ENCODE measurements at places on chromosomes 13 and 19.
A peak's percentile ranks its signal among the peaks of the same experiment; 100 is the strongest.

- no peak for DNase-seq
Measured at GRCh38 chr13:43800828-43801227, 14.1 kb upstream of the ENOX1 start.

GRCh38 chr13:106182404-106182803 is 353.1 kb downstream of the EFNB2 start:
- DNase-seq: no peak

- no peak for DNase-seq
Measured at GRCh38 chr13:25762795-25763377, 288.9 kb downstream of the SHISA2 start.

GRCh38 chr19:54096617-54097106 is 3.9 kb downstream of the OSCAR start:
- no peak for DNase-seq

DNA sequence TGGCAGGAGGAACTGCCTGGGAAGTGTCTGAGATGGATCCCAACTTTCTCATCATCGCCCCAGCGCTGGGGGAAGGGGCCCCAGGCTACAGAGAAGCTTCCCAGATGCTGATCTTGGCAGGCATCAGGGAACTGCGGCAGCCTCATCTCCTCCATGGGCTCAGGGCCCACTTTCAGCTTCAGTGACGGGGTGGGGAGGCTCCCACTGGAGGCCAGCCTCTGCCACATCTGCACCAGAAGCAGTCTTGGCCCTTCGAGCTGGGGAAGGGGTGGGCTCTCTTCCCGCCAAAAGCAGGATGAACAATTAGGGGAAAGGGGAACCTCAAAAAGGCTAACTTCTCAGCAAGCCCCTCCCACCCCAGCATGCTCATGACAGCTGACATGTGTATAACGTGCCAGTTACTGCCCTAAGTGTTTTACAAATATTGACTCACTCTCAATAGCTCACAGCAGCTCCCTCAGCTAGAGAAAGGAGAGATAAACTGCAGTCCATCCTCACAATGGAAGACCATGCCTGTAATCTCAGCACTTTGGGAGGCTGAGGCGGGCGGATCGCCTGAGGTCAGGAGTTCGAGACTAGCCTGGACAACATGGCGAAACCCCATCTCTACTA is 7.1 kb upstream of the S1PR2 start:
- DNase-seq: no peak

GRCh38 chr13:31764556-31764955 is 25.2 kb downstream of the RXFP2 start:
- no peak for DNase-seq

- no peak for DNase-seq
Measured at GRCh38 chr19:46759817-46760333, 13.6 kb upstream of the STRN4 start.

DNA sequence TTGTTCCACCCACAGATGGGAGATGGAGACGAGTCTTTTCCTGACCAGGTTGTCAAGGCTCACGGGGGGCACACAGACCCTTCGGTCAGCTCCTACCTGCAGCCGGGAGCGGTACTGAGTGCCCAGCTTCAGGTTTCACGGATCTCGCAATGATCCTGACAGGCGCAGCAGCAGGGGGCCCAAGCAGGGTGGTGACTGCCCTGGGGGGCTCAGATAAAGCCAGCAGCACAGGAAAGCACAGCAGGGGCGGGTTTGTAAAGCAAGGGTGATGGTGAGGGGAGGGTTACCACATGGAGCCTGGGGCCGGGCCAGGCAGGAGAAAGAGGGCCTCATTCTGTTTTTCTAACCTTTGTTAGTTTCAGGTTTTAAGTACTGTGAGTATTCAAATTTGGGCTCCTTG is 41.7 kb upstream of the ATP11A start:
- DNase-seq: no peak

DNA sequence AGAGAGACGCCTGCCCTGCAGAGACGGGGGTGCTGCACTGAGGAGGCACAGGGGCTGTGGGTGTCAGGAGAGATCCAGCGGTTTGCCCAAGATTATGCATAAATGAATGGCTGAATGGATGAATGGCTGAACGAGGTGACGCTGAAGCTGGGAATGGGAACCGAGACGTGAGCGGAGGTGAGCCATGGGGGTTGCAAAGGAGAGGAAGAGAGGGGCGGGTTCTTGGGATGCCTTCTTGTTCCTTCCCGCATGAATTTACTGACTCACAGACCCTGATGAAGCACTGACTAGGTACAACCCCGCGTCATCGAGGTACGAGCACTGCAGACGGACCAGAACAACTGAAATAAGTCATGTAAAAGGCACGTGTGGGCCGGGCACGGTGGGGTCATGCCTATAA is 16.7 kb downstream of the DCAF15 start:
- no peak for DNase-seq

GRCh38 chr19:4722671-4723594 is 709 bp downstream of the DPP9 start:
- no peak for DNase-seq

GRCh38 chr13:27004326-27004725 is 167.3 kb downstream of the USP12 start:
- no peak for DNase-seq

GRCh38 chr19:19538785-19539166 is 711 bp downstream of the CILP2 start:
- DNase-seq: no peak

GRCh38 chr13:48165063-48165462 is 67.9 kb upstream of the ITM2B start:
- no peak for DNase-seq

DNA sequence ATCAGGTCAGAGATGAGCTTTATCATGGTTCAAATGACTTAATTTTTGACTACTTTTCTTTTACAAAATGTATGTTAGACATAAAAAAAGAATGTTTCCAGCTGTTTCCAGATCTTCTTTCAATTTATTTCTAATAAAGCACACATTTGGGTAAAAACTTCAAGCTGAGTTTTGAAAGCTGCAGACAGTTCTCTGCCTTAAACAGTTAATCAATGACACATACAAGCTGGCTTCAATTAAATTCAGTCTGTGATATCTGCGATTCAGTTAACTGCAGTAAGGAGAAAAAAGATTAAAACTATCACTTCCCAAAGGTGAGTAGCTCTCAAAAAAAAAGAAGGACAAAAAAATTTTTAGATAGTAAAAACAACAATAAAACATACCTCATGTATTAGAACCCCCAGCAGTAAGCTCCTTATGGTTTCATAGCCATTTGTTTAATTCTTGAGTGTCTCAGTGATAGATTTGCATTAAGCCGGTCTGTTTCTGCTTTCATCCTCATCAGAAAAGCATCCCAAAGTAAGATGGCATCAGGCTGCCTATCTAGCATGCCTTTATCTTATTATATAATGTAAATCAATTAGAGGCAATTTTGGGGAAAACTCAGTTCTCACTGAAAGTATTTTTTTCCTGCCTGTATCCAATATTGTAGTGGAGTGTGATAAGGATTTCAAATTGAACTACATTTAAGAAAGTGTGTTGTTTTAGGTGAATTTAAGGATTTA is 81.8 kb upstream of the STARD13 start:
- DNase-seq: no peak

GRCh38 chr13:25821776-25822175 is 230.0 kb downstream of the SHISA2 start:
- no peak for DNase-seq

- no peak for DNase-seq
Measured at GRCh38 chr13:24911133-24911908, 147.4 kb downstream of the RNF17 start.

DNA sequence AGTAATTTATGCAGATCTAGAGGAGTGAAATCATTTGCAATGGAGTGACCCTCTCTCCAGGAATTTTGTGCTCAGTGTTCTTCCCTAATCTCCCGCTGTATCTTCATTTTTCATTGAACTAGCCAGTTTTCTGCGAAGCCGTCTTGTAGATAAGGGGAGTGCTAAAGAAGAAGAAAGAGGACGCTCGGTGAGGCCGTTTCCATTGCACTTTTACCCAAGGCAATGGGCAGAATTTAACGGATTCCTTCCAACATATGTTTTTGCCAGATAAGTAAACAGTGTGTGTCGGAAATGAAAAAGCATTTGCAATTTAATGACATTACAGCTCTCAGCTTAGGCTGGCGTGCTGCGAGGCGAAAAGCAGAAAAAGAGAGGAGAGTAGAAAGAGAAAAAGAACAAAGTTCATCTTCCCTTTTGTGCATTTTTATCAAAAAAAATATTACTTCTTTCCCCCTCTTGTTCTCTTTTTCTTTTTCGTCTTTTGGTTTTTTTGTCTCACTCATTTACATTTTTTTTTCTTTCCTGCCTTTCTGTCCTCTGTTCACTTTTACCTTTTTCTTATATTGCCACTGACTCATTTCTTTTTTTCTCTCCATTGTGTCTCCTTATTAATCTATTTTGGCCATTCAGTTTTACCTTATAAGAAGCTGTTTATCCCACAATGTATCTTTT is 49.9 kb downstream of the SOX21 start:
- DNase-seq: no peak

- no peak for DNase-seq
Measured at GRCh38 chr13:83666141-83666540, 216.1 kb downstream of the SLITRK1 start.

DNA sequence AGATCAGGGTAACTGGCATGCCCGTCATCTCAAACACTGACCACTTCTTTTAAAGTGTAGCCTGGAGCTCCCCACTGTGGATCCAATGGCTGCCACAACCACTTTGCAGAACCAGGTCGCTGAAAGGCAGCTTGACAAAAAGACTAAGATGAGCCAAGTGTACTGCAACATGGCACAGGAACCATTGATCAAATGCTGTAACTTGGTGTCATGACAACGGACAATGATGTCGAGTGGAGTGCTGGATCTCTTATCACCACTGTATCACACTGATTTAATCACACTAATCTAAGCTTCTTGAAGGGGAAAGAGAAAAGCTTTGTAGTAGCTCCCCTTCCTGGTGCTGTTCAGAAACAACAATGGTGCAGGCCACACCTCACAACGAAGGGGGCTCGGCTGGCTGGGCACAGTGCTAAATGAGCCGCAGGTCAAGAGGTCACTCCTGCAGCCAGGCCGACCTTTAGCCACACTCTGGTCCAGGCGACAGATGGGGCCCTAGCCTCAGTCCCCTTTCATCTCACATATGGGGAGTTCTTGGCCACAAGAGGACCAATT is 2.2 kb upstream of the TNFRSF19 start:
- DNase-seq: no peak

DNA sequence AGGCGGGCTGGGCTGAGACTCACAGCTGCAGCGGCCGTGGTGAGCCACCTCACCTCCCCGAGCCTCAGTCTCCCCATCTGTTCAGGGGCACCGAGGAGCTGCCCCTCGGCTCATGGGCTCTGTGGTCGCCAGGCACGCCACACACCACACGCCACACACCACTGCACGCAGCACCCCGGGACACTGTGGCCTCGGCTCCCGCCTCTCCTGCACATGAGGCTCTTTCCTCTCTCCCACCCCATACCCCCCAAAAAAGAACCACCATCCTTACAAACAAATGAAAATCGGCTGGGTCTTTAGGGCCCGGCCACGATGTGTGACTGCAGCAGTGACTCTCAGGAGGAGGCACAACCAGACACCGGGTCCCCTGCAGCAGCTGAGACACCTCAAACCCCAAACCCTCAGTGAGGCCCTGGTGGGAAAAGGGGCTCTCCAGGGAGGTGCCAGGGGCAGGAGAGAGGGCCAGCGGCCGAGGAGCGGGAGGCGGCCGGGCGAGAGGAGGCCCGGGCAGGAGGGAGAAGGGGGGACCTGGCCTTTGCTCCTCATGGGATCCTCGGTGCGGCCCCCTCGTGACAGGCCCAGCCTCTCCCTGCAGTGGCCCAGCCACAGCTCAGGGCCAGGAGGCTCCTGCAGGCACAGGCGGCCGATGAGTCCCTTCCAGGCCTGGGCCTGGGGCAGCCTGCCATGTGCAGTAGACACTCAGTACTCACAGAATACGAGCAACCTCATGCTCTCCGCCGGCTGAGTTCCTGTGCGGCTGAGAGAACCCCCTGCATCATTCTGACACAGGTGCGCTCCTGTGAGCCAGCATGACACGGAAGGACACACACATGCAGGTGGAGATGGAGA is 66.3 kb downstream of the RASA3 start:
- no peak for DNase-seq

GRCh38 chr13:30744056-30744680 is 8.8 kb downstream of the ALOX5AP start:
- peak; percentile 86 for DNase-seq

DNA sequence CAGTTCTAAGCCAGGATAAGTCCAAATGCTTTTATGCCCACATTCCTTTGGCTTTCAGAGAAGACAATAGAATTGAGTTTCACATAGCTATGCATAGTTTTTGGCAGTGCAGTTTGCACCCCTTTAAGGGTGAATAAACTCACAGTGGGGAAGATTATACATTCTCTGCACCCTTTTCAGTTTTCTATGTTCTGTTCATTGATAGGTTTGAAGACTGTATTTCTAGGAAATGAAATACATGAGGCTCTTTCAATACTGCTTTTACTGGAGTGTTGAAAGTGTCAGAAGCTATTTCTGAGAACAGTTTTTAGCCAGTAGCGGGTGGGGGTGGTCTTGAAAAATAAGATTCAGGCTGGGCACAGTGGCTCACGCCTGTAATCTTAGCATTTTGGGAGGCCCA is 46.2 kb downstream of the IPO5 start:
- DNase-seq: no peak

DNA sequence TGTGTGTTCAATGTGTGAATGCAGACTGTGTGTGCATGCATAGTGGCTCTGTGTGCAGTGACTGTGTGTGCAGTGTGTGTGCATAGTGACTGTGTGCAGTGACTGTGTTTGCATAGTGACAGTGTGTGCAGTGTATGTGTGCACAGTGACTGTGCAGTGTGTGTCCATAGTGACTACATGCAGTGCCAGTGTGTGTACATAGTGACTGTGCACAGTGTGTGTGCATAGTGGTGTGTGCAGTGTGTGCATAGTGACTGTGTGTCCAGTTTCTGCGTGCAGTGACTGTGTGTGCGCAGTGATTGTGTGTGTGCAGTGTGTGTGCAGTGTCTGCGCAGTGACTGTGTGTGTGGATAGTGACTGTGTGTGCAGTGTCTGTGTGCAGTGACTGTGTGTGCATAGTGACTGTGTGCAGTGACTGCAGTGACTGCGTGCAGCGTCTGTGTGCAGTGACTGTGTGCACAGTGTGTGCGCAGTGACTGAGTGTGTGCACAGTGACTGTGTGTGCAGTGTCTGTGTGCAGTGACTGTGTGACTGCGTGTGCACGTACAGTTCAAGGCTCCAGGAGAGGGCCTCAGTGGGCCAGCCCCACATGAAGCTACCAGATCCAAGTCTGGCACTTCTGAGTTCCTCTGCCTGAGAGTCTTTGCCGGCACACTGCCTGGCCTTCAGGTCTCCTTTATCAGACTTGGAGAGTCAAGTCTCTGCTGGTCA is 90.3 kb downstream of the IER2 start:
- no peak for DNase-seq

- DNase-seq: peak; percentile 41
Measured at GRCh38 chr13:97226788-97227627, 4.9 kb downstream of the MBNL2 start.

DNA sequence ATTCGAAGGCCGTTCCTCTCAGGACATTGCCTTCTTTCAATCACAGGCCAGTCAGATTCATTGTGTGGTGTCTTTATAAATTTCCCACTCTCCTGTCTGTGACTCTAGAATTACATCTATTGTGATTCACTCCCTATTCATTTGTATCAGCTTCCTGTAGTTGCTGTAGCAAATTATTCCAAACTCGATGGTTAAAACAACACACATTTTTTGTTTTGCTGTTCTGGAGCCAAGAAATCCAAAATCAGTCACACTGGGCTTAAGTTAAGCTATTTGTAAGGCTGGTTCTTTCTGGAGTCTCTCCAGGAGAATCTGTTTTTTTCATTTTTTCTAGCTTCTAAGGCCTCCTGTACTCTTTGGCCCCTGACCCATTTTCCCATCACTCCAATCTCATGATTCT is 1487.0 kb upstream of the SLC10A2 start:
- no peak for DNase-seq
